CD4-positive, CD25-positive, alpha-beta regulatory T cell (primary cell): ENCODE measurements at places on chromosomes 4 and X. TPM values are rescaled to one million over a fixed set of nuclear protein-coding genes. Genes with fewer than 3 reads are reported as not detected.

- DNase-seq, result no peak
- H3K4me1 ChIP-seq, result no peaks in the 10 kb centered on the region
- no peaks in the 10 kb centered on the region for H3K36me3 ChIP-seq
- H3K27me3 ChIP-seq, result no peaks in the 10 kb centered on the region
Measured at GRCh38 chr4:72473434-72473900, 95.6 kb downstream of the ADAMTS3 start.

SFRP2 gene
- not detected for total RNA-seq

DNA sequence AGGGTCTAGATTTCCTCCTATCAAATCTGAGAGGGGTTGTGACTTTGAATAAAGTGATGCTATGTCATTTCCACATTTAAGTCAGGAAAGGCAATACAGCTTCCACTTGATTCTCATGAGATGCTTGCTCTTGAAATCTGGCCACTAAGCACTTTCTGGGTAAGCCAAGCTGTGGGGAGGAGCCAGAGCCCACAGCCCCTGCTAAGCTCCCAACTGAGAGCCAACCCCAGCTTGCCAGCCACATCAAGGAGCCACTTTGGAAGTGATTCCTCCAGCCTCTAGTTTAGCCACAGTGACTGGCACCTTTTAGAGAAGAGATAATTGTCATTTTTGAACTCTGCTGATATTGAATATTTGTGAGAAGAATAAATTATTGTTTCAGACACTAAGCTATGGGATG lies 1441.5 kb upstream of the IGFBP7 start:
- no peak overlapping the region for H3K4me3 ChIP-seq
- no peak for DNase-seq
- no peaks in the 10 kb centered on the region for H3K27me3 ChIP-seq
- H3K27ac ChIP-seq, result no peak overlapping the region
- no peaks in the 10 kb centered on the region for H3K4me1 ChIP-seq
- H3K36me3 ChIP-seq, result no peaks in the 10 kb centered on the region

GRCh38 chr4:81860111-81860510 lies 388.4 kb upstream of the RASGEF1B start:
- no peaks in the 10 kb centered on the region for H3K36me3 ChIP-seq
- H3K4me3 ChIP-seq, result no peak overlapping the region
- no peaks in the 10 kb centered on the region for H3K4me1 ChIP-seq
- no peak overlapping the region for H3K27ac ChIP-seq

GASK1B gene
- not detected for total RNA-seq

GAGE13 gene
- not detected for total RNA-seq

CLDN22 gene
- not detected for total RNA-seq

GRCh38 chr4:174859904-174860303 lies 30.9 kb upstream of the GLRA3 start:
- H3K27ac ChIP-seq, result no peak overlapping the region
- H3K4me3 ChIP-seq, result no peak overlapping the region
- no peaks in the 10 kb centered on the region for H3K36me3 ChIP-seq
- H3K27me3 ChIP-seq, result no peaks in the 10 kb centered on the region
- H3K4me1 ChIP-seq, result no peaks in the 10 kb centered on the region
- no peak for DNase-seq

ANXA10 gene
- total RNA-seq, result not detected
